ENCODE measurements at places on chromosomes 7 and 10. TPM values are rescaled to one million over a fixed set of nuclear protein-coding genes. Genes with fewer than 3 reads are reported as not detected.

- DNase-seq = no peak
- H3K36me3 ChIP-seq = peaks cover 23% of the 10 kb centered on the region
- H3K4me3 ChIP-seq = no peak overlapping the region
- H3K4me1 ChIP-seq = no peaks in the 10 kb centered on the region
Observed at GRCh38 chr7:92517631-92518030, 10.7 kb downstream of the PEX1 start.

GRCh38 chr7:8783229-8783628 lies 349.8 kb downstream of the NXPH1 start:
- peaks cover 15% of the 10 kb centered on the region for H3K27me3 ChIP-seq
- no peak overlapping the region for H3K27ac ChIP-seq
- H3K4me3 ChIP-seq = no peak overlapping the region
- DNase-seq = no peak
- no peaks in the 10 kb centered on the region for H3K4me1 ChIP-seq

- peak overlapping the region; percentile 6 for H3K4me3 ChIP-seq
- no peaks in the 10 kb centered on the region for H3K36me3 ChIP-seq
- H3K4me1 ChIP-seq = peaks cover 58% of the 10 kb centered on the region
- no peak for DNase-seq
- H3K27me3 ChIP-seq = peaks cover 5% of the 10 kb centered on the region
- no peak overlapping the region for H3K27ac ChIP-seq
Observed at GRCh38 chr7:74028321-74028838, 407 bp downstream of the ELN start.

DNA sequence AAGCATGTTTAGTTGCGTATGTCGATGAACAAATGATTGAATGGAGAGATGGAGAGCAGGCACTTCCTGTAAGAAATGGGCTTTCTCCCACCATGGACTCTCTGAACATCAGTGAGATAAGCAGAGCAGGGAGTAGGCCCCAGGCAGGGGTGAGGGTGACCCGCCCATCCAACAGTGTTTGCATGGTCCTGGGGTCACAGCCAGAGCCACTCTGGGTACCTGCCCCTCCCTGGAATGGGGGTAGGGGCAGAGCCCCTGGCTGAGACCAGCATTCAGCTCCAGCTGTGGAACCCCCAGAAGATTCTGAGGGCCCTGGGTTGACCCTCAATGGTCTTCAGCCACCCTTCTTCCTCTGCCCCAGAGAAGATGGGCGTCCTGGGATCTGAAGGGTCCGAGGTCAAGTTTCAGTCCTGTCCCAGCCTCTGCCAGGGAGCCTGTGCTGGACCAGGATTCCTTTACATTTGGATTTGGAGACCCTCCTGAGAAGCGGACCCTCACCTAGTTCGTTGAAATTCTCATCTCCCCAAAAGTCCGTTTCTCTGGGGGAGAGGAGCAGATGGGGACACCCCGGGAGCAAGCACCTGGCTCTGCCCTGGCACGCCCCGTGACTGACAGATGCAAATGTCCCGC lies 2.4 kb upstream of the FGF8 start:
- peaks cover 8% of the 10 kb centered on the region for H3K36me3 ChIP-seq
- no peak for DNase-seq
- H3K27me3 ChIP-seq = peaks cover 69% of the 10 kb centered on the region
- H3K4me3 ChIP-seq = peak overlapping the region; percentile 55

The EPHA1 gene
- total RNA-seq = 23.2 TPM

GRCh38 chr7:7176406-7177043 lies 5.8 kb upstream of the C1GALT1 start:
- peak overlapping the region; percentile 92 for H3K27ac ChIP-seq
- H3K36me3 ChIP-seq = peaks cover 4% of the 10 kb centered on the region
- H3K4me1 ChIP-seq = peaks cover 32% of the 10 kb centered on the region
- no peak overlapping the region for H3K4me3 ChIP-seq
- DNase-seq = no peak
- H3K27me3 ChIP-seq = no peaks in the 10 kb centered on the region

DNA sequence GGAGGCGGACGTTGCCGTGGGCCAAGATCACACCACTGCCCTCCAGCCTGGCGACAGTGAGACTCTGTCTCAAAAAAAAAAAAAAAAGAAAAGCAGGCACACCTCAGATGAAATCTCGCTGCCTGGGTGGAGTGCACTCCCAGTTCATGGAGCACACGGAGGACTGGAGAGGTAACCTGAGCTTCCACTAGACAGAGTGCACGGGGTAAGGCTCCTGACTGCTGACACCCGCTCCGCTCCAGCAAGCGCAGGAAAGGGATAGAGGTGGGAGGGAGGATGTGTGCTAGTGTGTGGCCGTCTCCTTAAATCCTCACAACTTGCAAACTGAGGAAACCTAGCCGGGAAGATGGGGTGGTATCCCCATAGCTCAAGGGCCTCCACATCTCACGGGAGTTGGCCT lies 50.8 kb downstream of the FAM53B start:
- peak overlapping the region; percentile 23 for H3K27ac ChIP-seq
- no peak overlapping the region for H3K4me3 ChIP-seq
- peaks cover 14% of the 10 kb centered on the region for H3K36me3 ChIP-seq
- DNase-seq = no peak
- H3K27me3 ChIP-seq = no peaks in the 10 kb centered on the region
- peaks cover 27% of the 10 kb centered on the region for H3K4me1 ChIP-seq

The FBXO24 gene
- 0.64 TPM for total RNA-seq

DNA sequence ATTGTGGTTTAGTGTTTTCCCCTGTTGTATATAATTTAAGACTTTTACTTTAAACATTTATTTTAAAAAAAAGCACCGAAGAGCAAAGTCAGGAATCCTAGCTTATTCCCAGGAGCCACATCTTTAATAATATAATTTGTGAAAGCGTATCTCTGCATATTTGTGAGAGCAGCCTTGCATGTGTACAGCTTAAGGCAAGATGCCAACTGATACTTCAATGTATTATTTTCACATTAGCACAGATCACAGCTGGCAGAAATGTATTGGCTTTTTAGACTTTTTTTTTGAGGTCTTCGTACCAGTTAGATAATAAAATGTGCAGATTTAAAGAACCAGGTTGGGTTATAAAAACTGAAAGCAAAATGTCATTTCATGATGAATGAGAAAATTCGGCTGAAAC lies 845.7 kb upstream of the POT1 start:
- H3K4me1 ChIP-seq = no peaks in the 10 kb centered on the region
- H3K36me3 ChIP-seq = no peaks in the 10 kb centered on the region
- no peak overlapping the region for H3K4me3 ChIP-seq
- no peak for DNase-seq

DNA sequence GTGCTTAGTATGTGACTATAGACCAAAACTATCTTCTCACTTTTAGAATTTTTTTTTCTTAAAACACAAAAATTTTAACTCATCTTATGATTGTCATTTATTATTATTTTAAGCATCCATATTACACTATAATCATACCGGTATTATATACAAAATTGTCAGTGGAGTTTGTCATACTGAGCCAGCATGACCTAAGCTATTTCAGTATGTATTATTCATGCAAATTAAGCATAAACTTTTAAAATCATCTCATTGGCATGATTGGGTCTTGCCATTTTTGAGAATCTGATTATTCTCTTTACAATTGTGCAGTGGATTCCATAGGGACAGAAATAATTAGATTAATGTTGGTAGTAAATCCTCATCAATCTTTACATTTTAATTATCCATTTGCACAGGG lies 46.2 kb upstream of the STMP1 start:
- no peak overlapping the region for H3K4me3 ChIP-seq
- H3K4me1 ChIP-seq = peaks cover 3% of the 10 kb centered on the region
- H3K27me3 ChIP-seq = no peaks in the 10 kb centered on the region
- no peak for DNase-seq
- H3K27ac ChIP-seq = no peak overlapping the region
- peaks cover 13% of the 10 kb centered on the region for H3K36me3 ChIP-seq

- no peaks in the 10 kb centered on the region for H3K36me3 ChIP-seq
- no peak for DNase-seq
- H3K27me3 ChIP-seq = no peaks in the 10 kb centered on the region
Observed at GRCh38 chr10:48541144-48541795, 63.6 kb downstream of the ARHGAP22 start.

DNA sequence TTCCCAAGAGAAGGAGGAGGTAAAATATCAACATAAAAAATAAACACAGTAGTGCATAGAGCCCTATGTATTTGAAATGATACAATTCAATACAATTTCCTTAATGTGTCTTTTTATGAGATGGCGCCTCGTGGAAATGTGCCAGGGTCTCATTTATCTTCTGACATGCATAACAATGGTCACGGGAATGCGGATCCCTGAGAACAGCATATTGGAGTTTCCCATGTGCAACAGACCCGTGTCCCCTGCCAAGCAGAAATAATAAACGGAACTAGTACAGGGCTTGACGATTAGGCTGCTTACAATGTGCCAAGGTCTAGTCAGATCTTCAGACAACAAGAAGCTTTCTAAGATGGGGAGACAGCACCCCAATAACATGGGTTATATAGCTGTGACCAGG lies 217.9 kb downstream of the ARHGAP21 start:
- H3K4me1 ChIP-seq = peaks cover 3% of the 10 kb centered on the region
- no peak overlapping the region for H3K27ac ChIP-seq
- H3K27me3 ChIP-seq = no peaks in the 10 kb centered on the region
- no peak for DNase-seq
- H3K4me3 ChIP-seq = no peak overlapping the region
- H3K36me3 ChIP-seq = peaks cover 47% of the 10 kb centered on the region

DNA sequence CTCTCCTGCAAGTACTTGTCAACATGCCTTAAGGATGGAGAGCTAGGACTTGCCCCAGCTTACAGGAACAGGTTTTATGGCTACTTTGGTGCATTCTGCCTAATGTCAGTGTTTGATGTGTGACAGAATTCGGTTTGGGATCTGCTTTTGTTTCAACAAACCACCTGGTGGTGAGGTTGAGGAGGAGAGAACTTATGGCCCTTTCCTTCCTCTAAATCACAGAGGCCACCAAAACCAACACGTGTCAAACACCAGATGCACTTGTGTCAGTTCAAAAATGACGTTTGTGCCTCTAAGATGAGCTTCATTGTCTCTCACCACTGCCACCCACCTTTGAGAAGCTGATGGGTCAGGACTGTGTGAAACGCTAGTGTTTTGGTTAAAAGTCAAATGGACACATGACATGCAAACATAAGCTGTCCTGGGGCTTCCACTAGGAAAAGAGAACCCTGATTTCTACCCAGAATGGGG lies 83.9 kb downstream of the OSBPL3 start:
- H3K4me1 ChIP-seq = peaks cover 10% of the 10 kb centered on the region
- DNase-seq = no peak
- H3K27me3 ChIP-seq = no peaks in the 10 kb centered on the region

GRCh38 chr10:60271319-60272040 lies 118.2 kb downstream of the ANK3 start:
- H3K27ac ChIP-seq = peak overlapping the region; percentile 40
- no peaks in the 10 kb centered on the region for H3K27me3 ChIP-seq
- DNase-seq = no peak
- no peak overlapping the region for H3K4me3 ChIP-seq

GRCh38 chr10:23197416-23197861 lies 5.3 kb downstream of the PTF1A start:
- H3K4me1 ChIP-seq = peaks cover 4% of the 10 kb centered on the region
- H3K4me3 ChIP-seq = no peak overlapping the region
- peaks cover 1% of the 10 kb centered on the region for H3K36me3 ChIP-seq
- H3K27me3 ChIP-seq = peaks cover 93% of the 10 kb centered on the region
- DNase-seq = no peak

- peaks cover 11% of the 10 kb centered on the region for H3K4me1 ChIP-seq
- no peak overlapping the region for H3K27ac ChIP-seq
- no peak for DNase-seq
- H3K27me3 ChIP-seq = no peaks in the 10 kb centered on the region
- no peak overlapping the region for H3K4me3 ChIP-seq
- peaks cover 10% of the 10 kb centered on the region for H3K36me3 ChIP-seq
Observed at GRCh38 chr10:116905845-116906210, 56.5 kb downstream of the ENO4 start.

- no peak overlapping the region for H3K4me3 ChIP-seq
- H3K36me3 ChIP-seq = no peaks in the 10 kb centered on the region
- DNase-seq = no peak
- peak overlapping the region; percentile 71 for H3K27ac ChIP-seq
- H3K27me3 ChIP-seq = no peaks in the 10 kb centered on the region
- peaks cover 76% of the 10 kb centered on the region for H3K4me1 ChIP-seq
Observed at GRCh38 chr7:116806046-116806944, 56.1 kb upstream of the CAPZA2 start.

The TLX1 gene
- not detected for total RNA-seq

The ZP3 gene
- not detected for total RNA-seq

DNA sequence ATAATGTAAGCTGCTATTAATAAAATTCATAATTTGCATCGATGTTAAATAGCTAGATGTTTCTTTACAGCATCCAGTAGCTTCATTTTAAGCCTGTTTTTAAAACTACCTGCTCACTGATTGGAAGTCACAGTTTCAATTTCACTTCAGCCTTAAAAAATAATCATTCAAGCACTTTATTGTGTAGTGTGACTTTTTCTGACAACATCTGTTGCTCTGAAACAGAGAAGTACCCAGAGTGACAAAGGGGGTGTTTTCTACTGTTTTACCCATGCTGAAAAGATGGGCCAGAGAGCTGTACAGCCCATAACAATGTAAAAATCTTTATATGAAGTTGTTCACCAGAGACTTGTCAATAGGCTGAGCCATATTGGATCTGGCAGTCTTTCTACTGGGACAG lies 437.2 kb downstream of the MDFIC start:
- no peak overlapping the region for H3K4me3 ChIP-seq
- DNase-seq = no peak
- no peaks in the 10 kb centered on the region for H3K27me3 ChIP-seq
- no peak overlapping the region for H3K27ac ChIP-seq

GRCh38 chr7:39587393-39587792 lies 21.2 kb downstream of the YAE1 start:
- H3K27me3 ChIP-seq = no peaks in the 10 kb centered on the region
- DNase-seq = no peak
- no peak overlapping the region for H3K4me3 ChIP-seq

GRCh38 chr10:100043796-100044195 lies 34.0 kb upstream of the DNMBP start:
- peaks cover 25% of the 10 kb centered on the region for H3K4me1 ChIP-seq
- H3K4me3 ChIP-seq = no peak overlapping the region
- no peak for DNase-seq
- H3K27me3 ChIP-seq = no peaks in the 10 kb centered on the region
- no peaks in the 10 kb centered on the region for H3K36me3 ChIP-seq
- peak overlapping the region; percentile 87 for H3K27ac ChIP-seq

The HOXA10 gene
- total RNA-seq = 13.1 TPM

Measured in mesothelial cell of epicardium (in vitro differentiated cells).